ENCODE measurements at places on chromosomes 1 and 21.

DNA sequence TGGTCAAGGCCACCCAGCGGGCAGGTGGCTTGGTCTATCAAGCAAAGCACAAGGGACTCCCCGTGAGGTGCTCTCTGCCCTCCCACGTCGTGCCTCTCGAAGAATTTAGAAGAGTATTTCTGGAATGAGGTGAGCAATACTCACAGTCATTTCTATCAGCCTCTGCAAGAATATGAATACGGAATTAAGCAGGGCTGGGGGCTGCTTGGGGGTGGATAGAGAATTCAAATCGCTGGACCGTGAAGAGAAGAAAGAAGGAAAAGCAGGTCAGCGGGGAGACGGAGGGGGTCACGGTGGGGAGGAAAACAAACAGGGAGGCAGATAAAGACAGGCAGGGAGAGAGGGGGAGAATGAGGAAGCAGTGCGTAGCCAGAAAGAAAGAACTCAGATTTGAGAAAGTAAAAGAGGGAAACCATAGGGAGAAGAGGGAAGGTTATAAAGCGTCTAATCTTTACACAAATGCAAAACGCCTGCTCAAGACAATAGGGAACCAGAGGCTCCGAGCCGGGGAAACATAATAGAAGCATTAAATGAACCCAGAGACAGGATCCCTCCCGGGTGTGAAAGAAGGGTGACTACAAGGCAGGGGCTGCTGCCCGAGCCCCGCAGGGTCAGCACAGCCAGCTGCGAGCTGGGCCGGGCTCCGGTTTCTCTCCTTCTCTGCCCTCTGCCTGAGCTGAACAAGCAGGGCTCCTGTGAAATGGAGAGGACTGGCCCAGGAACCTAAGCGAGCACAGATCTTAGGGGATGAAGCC lies 2.1 kb upstream of the EDN2 start:
- peak; percentile 89 for DNase-seq

- no peak for DNase-seq
Measured at GRCh38 chr1:116495535-116495934, 75.3 kb downstream of the CD58 start.

DNA sequence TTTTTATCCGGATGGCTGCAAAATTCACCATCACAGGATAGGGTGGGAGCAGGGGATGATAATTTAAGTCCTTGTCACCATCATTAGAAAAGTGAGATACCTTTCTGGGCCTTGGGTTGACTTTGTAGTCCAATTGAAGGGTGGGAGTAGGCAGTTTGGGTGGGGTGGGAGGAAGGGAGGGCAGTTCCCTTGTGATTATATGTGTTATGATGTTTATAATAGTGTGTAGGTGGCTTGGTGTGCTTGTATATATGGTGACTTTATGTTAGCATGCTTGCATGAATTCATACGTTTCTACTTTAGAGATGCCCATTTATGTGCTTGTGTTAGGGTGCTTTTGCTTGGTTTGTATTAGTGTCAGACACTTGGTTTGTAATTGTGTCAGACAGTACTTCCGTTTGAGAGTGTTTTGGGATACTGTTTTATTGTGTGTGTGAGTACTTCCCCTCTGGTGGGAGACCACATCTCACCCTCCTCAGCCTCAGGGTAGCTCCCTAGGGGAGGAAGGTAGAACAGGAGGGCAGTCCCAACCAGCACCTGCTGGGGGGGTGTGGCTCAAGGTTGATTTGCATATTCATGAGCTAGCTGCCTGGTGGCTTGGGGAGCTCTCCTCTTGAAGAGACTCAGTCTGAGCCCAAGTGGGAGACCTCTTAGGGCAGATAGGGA lies 6.3 kb upstream of the POU3F1 start:
- no peak for DNase-seq

DNA sequence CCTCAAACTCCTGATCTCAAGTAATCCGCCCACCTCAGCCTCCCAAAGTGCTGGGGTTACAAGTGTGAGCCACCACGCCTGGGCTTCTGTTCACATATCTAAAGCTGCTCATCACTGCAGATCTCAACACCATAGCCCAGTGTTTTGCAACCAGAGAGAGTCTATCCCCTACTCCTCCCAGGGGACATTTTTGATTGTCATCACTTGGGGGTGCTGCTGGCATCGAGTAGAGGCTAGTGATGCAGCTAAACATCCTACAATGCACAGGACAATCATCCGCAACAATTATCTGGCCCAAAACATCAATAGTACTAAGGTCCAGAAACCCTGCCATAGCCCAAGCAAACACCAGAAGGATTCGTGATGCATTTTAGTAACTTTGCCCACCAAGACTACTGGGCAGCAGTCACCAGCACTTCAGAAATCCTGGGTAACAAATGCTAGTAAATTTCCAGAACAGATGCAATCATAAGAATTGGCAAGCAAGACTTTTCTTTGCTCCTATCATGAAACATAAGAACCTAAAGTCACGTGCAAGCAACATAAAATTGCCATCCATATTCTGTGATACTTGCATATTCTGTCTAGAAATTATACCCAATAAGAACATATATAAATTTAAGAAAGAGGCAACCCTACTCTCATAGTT lies 159.2 kb downstream of the APP start:
- no peak for DNase-seq

GRCh38 chr1:114458237-114458777 lies 52.7 kb downstream of the TRIM33 start:
- no peak for DNase-seq

DNA sequence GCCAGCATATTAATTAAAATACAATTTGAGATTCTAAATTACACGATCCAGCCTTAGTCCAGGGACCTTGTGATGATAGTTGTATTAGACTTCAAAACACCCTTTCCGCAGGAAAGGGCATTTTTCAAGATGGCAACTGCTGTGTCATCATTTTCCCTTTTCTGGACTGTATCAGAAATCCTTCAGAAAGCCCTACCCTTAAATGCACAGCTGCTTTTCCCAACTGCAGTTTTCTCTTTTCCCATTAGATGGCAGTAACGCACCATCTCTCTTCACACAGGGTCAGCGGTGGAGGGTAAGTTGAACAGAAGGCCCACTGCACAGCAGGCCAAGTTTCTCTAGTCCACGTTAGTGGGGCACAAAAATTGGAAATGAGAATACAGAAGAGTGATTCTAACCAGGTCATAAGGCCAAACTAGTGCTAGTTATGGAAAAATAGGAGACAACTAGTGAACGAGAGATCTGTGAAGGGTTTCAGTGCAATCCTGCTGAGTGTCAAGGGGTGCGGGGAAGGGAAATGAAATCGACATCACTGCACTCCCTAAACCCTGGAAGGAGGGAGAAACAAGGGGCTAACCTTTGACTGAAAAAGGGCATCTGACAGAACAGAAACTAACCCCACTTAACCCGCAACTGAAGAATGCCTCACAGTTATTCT lies 22.1 kb upstream of the TDRD10 start:
- DNase-seq: peak; percentile 86

DNA sequence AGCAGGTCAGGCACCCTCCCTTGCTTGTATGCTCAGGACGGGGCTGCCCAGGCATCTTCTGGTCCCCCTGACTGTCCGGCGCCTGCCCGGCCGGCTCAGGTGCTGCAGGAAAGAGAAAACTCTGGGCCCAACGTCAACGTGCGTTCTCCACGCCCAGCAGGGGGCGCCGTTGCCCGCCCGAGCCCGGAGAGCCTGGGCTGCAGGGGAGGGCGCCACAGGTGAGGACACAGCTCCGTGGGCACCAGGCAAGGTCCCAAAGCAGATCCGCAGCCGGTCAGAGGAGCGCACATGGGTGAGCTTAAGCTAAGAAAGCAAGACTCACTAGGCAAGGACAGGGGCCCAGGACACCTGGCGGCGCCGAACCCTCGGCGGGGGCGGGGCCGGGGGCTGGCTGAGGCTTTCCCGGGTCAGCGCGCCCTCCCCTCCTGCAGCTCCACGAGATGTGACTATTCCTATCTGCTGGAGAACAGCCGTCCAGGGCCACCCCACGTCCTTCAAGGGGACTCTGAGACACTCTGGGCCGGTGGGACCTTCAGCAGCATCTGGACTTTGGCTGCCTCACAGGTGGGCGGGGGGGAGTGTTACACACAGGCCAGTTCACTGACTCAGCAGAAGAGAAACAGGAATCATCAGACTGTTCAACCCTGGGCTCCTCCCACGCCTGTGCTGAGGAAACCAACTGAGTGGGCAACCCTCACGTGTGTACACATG lies 29.3 kb downstream of the KRTAP10-1 start:
- DNase-seq: peak; percentile 84

DNA sequence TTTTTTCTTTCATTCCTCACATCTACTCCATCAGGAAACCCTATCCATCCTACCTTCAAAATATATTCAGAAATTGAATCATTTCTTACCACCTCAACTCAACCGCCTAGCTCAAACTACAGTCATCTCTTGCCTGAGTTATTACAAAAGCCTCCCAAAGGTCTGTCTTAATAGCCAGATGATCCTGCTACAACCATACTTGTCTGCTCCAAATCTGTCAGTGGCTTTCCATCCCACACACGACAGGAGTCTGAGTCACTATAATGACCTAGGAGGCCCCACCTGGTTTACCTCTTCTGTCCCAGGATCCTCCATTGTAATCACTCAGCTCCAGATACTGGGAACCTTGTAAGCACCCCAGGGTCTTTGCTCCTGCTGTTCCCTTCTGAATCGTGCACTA lies 37.1 kb upstream of the IL12RB2 start:
- DNase-seq: no peak

GRCh38 chr1:159900086-159900680 lies at the start of gene CFAP45:
Gene CFAP45, minus strand, starts transcription at chr1:159900165. Its CDS starts 67 bp downstream, at chr1:159900098.
- peak; percentile 98 for DNase-seq

DNA sequence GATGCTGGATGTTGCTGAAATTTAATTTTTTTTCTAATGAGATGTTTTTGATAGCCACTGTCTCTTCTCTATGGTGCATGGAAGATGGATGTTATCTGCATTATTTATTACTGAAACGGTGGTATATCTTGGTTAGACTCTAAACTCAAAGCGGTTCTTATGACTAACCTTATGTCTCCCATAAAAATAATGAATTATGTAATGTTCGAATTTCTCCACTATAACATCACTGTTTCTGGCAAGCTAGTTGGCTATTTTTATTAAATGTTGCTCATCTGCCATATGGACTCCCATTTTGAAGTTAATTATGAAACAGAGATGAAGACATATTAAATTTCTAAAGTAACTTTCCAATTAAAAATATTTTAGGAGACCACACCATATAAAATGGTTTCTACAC lies 808.6 kb upstream of the ADGRL4 start:
- no peak for DNase-seq

DNA sequence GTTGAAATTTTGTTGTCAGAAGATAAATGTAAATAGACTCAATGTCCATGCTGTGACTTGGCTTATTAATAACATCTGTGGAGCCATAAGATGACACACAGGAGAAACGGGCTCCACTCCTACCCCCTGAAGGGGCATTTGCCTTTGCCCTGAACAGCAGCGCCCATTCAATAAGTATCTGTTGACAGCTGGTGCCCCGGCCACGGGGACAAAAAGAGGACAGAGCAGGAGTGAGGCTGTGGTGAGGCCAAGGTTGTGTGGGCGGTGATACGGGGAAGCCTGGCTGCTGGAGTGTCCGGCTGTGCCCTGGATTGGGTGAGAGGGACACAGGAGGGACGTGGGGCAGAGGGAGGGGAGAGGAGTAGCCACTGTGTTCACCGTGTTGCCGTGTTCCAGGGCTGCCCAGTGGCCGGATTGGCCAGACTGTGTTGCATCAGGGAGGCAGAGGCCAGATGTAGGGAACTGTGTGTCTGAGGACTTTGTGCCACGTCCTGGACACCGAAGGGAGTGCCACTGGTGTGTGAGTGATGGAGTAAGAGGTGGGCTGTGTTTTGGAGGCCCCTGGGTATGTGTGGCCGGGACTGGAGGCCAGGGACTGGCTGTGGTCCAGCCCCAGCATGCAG lies 15.1 kb downstream of the PRMT2 start:
- no peak for DNase-seq

GRCh38 chr1:25129380-25129779 lies 102.9 kb downstream of the SYF2 start:
- no peak for DNase-seq

DNA sequence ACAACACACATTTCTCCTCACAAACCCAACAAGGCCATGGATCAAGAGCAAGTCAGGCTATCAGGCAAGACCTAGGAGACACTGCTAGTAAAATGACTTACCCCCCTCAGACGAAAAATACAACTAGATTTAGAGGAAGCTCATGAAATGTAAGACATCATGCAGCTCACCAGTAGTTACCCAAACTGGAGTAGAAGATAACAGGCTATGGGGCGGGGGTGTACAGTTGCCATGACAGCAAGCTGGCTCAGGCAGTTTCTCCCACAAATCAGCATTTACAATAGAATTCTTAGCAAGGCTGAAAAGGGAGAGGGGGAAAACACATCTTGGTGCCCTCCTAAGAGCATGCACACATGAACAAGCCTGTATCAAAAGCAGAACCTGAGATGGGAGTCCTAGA lies 13.9 kb downstream of the TPM3 start:
- DNase-seq: no peak

DNA sequence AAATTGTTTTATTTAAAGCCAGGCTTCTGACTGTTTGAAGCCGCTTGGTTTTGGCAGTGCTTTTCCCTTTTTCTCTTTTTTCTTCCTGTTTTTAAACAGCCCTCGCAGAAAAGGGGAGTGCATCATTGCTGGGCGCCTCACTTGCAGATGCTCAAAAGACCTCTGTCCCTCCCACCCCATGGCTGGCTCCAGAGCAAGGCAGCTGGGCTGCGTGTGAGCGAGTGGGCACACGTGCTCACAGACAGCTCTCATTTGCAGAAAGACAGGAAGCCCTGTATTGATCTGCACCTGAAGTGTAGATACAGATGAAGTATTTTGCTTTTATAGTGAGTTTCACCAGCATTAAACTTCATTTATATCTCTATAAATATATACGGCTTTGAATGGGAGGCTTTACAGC lies 8.8 kb downstream of the TNR start:
- DNase-seq: no peak

GRCh38 chr1:223771814-223772770 lies 59.8 kb downstream of the CAPN2 start:
- peak; percentile 96 for DNase-seq

- DNase-seq: no peak
Measured at GRCh38 chr1:246800356-246800755, 76.1 kb downstream of the SCCPDH start.

DNA sequence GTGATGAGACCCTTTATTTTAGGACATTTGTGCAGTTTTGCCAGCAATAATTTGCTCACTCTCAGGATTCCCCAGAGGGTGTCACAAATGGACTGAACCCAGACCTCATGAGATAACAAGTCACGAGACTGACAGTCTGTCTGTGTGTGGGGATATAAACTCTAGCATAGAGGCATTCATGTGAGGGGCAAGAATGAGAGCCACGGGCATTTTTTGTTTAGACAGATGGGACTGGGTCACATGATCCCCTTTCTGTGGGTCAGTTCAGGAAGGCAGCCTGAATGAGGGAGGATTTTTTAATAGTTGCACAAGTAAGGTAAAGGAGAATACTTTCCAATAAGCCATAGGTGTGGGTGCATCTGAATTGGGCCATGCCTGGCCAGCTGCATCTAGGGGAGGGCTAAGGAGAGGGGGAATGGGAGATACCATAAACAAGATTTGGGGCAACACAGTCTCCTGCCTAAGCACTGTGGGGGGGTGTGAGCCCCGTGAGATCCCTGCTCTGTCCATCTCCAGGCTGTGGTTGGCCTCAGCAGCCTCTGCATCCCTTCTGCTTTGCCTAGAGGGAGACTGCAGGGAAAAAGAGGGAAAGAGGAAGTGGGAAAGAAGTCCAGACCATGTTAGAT lies 66.6 kb downstream of the NAV1 start:
- DNase-seq: no peak

All from islet precursor cell (in vitro differentiated cells).